ENCODE measurements at places on chromosomes 11 and 22.

- no peak for DNase-seq
Measured at GRCh38 chr11:65438257-65439151, 15.9 kb downstream of the NEAT1 start.

DNA sequence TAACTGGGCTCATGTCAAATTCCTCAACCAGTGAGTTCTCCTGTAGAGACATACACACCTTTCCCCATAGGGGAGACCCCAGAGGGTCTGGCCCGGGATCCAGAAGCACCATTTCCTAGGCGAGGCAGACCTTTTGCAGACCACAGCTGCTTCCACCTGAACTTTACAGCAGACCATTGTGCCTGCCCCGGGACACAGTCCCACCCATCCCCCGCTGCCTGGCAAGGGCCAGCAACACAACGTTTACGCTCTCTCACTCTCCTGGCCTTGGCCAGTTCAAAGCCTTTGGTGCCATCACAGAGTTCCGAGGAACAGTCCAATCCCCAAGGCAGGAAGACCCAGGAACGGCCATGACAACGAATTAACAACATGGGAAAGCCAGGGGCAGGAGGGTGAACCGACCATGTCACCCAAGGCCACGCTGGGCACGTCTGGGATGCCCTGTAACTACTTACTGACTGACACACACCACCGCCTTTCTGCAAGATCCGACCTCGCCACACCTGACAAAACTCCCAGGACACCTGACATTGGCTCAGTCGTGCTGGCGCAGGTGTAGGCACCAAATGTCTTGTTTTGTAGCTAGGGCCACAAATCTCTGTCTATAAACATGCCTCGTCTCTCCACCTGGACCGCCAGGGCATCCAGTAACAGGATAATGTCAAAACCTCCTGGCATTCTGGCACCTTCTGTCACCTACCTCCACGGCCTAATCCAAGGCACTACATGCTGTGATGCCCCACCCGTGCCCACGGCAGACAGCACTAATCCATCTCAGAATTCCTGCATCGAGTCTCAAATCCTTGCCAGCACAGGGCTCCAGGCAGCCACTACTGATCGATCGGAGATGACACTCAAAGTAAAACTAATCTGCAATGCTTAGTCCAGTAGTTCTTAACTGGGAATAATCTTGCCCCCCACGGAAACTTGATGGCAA, 51.3 kb downstream of the MYH9 start:
- no peak for DNase-seq

- no peak for DNase-seq
Measured at GRCh38 chr22:36955691-36956090, 42.3 kb downstream of the CSF2RB start.

- no peak for DNase-seq
Measured at GRCh38 chr22:33451866-33452469, 393.8 kb upstream of the SYN3 start.

DNA sequence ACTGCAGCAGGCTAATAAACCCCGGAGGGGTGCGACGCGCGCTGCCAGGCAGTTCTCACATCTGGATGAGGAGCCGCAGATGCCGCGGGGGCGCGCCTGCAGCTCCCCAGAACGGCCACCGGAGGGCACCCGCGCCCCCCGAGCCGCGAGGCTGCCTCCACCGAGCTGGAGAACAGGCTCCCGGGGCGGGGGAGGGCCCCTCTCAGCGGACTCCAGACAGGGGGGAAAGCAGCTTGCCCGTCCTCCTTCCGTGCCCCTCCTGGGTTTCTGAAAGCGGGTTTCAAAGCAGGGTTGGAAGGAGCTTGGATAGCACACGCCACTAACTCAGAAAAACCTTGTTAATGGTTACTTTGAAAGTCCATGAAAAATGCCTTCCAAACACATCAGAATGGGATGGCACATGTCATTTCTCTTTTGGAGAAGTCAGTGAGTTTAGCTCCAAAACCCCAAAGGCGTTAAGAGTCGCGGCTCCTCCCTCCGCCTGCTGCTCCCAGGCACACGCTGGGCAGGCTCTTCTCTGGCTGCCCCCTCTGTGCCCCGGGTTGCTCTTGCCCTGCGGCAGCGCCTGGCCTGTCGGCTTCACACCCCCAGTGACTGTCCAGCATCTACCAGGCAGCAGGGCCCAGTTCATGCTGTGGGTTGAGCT, 317.8 kb downstream of the NTM start:
- DNase-seq = peak; percentile 72

- DNase-seq = no peak
Measured at GRCh38 chr11:23364076-23364475, 503.8 kb upstream of the CCDC179 start.

DNA sequence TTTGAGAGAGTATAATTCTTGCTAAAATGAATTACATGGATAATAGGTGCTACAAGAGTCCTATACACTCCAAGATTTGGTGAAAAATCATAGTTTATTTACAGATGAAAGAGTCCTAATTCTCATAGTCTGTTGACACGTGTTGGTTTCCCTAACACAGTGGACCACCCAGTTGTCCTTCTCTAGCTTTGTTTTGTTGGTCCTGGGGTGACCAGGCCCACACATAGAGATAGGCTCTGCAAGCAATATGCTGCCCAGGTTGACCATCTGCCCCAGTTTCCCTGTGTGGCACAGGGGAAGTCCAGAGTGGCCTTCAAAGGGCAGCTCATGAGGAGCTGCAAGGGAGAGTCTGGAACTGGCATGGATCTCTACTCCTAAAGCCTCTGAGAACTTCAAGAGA, 184.9 kb downstream of the MAML2 start:
- DNase-seq = no peak

GRCh38 chr11:135074397-135074998, 662.5 kb upstream of the B3GAT1 start:
- DNase-seq = no peak

DNA sequence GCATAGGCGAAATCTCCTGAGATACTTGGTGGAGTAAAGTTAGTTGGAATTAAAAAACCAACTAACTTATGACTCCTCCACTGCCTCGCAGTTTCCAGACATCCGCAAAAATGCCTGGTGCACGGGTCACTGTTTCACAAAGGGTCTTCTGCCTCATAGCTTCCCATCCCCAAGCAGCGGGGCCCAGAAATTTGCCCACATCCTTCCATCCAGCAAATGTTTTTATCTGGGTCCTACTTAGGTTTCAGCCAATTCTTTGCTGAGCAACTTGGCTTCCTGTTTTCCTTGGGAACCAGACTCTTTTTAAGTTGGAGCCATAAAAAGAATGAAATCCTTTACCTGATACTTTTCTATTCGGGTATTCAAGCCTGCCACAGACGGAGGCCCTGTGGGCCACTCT, 36.2 kb downstream of the FZD4 start:
- no peak for DNase-seq

- no peak for DNase-seq
Measured at GRCh38 chr11:25453471-25453870, 878.5 kb upstream of the ANO3 start.

DNA sequence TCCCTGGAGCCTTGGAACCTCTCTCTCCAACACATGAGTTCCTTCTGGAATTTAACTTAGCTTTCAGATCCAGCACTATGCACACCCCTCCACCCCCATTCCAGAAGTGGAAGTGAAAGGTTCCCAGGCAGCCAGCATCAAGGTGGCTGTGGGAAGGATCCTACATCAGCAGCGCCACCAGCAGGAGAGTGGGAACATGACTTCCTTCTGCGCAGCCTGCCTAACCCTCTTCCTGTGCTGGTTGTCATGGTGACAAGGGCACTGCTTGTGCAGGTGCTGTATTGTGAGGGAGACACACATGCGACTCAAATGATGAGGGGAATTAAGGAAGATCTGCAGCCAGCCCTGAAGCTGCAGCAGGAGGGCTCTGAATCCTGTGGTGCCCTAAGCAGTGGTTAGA, 904.5 kb upstream of the API5 start:
- no peak for DNase-seq

DNA sequence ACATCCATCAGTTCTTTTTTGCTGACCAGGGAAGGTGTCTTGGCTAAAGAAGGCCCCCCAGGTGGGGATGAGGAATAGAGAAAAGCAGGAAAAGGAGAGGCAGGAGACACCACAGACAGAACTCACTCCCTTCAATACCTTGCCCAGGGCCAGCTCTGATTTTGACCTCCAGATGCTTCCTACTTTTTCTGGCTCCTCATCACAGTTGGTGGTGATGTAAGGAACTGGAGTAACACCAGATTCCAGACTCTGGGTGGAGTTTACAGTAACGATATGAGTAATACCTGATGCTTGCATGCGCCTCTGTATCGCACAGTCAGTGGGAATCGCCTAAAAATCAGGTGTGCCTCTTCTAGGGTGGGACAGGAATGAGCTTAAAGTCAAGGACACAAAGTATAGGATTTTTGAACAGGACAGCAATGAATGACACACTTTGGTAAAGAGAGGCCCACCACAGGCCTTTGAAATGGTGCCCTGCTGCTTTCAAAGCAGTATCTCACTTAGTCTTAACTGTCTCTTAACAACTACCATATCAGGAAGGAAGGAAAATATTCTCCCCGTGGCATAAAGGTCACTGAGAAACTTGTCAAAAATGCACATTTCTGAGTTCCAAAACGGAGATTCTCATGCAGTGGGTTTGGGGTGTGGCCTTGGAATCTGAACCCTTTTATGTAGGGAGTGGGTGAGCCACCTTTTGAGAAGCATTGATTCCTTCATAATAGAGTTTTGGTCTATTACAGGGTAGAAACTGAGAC, 140.8 kb downstream of the SNX19 start:
- peak; percentile 36 for DNase-seq
